ENCODE measurements at places on chromosomes 2 and 18.

GRCh38 chr2:121093692-121094091 is 191.3 kb downstream of the TFCP2L1 start:
- no peak for DNase-seq

GRCh38 chr2:57943315-57943714 is 103.3 kb upstream of the VRK2 start:
- DNase-seq: no peak

DNA sequence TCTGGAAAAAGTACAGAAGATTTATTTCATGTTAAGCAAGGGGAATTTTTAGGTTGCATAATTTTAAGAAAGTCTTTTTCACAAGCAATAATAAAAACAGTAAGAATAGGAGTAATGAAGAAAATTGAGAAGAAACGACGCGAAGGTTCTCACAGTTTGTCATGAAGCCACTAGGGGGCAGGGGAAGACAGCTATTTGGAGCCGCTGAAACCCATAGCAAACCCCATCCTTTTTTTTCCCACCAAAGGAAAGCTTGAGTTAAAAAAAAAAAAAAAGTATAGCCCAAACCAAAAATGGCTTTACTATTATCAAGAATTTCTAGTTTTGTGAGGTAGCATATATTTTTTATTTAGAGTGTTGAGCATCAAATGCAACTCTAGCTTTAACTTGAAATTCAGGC is 300.9 kb downstream of the PHLPP1 start:
- DNase-seq: peak; percentile 34

GRCh38 chr2:54546923-54547720 is 91.0 kb downstream of the SPTBN1 start:
- no peak for DNase-seq

- DNase-seq: peak; percentile 72
Observed at GRCh38 chr18:38369772-38370690, 804.4 kb upstream of the CELF4 start.

DNA sequence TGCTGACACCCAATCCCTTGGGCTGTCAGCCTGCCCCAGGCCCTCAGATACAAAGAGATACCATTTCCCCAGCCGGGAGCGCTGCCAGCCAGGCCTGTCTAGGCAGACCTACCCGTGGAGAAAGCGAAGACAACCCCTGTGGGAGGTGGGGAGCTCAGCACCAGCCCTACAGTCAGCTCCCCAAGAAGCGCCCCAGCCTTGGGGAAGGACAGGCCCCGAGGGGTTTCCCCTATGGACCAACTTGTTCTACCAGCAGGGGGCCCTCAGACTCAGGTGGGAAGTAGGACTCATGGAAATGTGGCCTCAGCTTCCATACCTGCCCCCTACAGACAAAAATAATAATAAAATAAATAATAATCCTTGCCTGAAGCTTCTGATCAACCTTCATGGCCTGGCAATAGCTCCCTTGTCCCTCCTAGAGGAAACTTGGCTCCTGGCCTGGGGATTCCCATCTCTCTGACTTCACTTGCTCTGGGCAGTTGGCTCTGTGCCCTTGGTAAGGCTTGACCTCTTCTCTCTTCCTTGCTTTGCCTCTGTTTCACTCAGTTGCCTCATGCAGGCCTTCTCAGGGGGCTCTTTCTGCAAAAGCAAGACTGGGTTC is 7.0 kb downstream of the SLC35F6 start:
- DNase-seq: peak; percentile 80

DNA sequence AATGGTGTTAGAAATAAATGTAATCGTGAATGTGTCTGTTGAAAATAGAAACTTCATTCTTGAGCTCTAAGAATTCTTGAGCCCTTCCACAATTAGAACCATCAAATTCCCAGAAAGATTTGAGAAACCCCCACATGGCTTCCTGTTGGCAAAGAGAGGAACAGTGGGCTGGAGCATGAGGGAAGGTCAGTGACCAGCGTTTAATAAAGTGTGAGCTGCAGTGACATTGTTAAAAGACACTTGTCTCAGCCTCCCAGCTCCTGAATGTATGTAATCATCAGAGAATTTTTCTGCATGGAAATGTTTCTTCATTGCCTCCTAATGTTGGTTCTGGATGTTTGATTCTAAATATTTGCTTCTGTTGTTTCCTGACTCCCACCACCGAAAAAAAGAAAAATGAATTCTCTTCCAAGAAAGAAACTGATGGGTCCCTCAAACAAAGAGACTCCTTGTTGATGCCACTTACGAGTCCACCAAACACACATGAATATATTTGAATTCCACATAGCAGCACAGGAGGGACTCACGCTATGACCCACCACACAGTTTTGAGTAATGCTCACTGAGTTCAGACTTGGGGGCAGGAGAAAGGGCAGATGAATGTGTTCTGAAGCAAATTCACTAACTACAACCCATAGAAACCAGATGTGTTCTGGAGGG is 225.1 kb upstream of the KLHL29 start:
- DNase-seq: no peak

DNA sequence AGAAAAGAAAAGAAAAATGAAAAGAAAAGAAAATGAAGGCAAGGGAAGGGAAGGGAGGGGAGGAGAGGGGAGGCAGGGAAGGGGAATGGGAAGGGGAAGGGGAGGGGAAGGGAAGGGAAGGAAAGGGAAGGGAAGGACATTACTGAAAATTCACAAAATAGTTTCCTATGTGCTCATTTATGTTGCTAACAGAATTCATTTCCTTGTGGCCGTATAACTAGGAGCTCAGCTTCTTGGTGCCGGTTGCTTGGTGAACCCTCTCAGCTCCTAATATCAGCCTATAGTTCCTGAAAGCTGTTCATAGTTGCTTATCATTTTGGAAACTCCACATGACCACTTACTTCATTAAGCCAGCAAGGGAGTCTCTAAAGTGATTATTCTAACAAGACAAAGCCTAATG is 379.8 kb upstream of the TMEFF2 start:
- no peak for DNase-seq

- DNase-seq: no peak
Observed at GRCh38 chr2:181483211-181483610, 26.0 kb downstream of the ITGA4 start.

DNA sequence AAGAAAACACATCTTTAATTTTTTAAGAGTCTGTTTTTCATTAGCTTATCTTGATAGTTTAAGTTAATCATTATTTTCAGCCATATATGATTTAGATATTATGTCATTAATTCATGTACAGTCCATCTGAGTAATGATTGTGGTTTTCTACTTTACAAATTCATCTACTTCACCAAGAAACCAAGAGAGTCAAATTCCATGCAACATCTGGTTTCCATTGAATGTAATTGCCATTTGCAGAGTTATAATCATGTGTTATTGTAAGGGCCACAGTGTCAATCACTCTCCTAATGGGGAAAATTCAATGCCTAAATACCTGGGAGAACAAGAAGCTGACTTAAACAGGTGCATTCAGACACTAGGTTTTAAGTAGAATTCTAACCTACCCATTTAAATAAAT is 217.2 kb upstream of the OSR1 start:
- DNase-seq: no peak

GRCh38 chr2:160916300-160916699 is 243.9 kb upstream of the TANK start:
- no peak for DNase-seq

DNA sequence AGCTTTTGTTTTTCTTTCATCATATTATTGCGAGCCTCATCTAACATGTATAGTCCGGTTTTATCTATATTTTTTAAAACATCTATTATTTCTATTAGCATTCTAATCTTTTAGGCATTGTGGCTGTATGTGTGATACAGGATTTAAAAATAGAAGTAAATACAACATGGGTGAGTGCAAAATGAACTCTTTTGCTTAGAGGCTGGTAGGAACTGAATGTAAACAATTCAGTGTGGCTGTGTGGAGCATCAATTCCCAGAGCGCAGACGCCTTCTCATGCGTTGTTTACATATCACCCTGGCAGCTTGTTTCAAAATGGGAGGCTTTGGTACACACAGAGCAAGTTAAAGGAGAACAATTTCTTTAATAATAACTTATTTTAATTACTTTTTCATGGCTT is 836 bp downstream of the DTNA start:
- DNase-seq: peak; percentile 34

DNA sequence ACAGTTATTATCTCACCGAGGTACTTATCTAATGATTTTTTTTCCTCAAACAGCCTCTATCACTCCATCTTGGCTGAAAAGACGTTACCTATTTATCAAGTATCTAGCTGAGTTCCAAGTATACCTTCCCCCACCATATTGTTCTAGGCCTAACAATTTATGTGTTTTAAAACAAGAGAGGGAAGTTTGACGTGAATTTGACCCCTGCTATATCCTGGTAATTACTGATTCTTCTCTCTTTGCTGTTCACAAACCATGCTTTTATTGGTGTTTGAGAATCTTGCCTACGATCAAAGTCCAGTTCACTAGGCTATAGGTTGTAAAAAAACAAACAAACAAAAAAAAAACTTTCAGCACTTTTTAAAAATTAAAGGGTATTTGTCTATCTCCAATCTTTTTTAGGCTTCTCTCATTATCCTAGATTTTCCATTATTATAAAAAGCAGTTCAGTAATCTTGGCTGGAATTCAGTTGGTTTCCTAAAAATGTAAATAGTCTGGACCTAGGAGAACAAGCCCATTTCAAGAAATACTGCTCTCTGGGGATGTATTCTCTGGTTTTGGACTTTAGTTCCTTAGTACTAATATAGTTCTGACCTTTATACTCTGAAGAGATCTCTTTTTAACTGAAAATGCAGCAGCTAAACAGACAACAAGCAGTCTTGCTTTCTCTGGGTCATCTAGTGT is 505.4 kb downstream of the CPS1 start:
- DNase-seq: no peak

DNA sequence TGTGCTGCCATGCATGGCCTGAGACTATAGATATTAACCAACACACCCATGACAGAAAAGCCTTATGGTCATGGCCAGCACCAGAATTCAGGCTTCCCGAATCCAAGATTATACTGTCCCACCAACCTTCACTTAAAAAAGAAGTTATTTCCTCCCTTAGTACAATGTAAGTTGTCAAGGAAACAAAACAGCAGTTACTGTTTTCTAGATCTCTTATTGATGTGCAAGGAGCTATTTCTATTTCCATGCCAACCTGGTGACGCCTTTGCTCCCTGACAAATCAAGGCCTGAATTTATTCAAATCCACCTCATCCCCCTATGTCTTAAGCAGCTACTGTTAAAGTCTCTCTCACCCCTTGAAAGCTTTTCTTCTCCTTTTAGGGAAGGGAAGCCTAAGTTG is 249.3 kb downstream of the ZNF521 start:
- no peak for DNase-seq

GRCh38 chr18:56112013-56112749 is 524.2 kb upstream of the TCF4 start:
- DNase-seq: peak; percentile 85

DNA sequence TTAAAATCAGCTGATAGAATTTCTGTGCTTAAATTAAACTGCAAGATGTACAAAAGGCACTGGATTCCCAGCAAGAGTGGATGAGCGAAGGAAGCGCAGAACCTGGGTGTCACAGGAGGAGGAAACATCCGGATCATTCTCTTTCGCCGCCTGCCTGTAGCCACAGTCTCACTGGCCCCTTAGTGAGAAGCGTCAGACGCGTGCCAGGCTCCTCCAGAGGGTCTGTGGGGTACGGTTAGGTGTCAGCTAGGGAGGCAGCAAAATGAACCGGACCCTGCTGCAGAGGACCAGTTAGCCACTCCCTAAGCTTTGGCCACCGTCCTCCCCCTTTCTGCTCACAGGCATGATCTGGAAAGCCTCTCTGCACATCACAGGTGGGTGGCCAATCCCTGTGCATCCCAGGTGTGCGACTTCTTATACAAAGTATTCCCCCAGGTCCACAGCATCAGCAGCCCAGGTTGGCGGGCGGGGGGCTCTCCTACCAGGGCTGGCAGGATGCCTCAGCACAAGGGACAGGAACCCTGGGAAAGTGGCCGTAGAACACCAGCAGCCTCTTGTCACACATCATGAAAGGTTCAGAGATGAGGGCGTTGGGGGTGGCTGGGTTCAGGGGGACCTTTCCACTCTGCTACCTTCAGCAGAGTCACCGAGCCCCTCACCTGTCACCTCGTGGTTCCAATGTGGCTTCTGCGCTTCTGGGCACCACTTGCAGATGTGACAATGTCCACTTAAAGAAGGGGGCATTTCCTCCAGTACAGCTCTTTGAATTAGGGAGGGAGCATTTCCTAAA is 61.1 kb upstream of the SLC66A3 start:
- no peak for DNase-seq

All from bronchial epithelial cell (primary cell).